ENCODE measurements at places on chromosomes 1 and 21.

- DNase-seq: no peak
These were observed 145.0 kb downstream of the TRABD2B start for GRCh38 chr1:47852006-47852718.

- DNase-seq: peak; percentile 65
These were observed 82.8 kb upstream of the SLC44A3 start for GRCh38 chr1:94737124-94737998.

GRCh38 chr1:85615586-85616363 lies 35.2 kb downstream of the CCN1 start:
- no peak for DNase-seq

- no peak for DNase-seq
These were observed 18.7 kb upstream of the SYT2 start for GRCh38 chr1:202728951-202729350.

- DNase-seq: no peak
These were observed 15.8 kb upstream of the CCDC190 start for GRCh38 chr1:162876751-162877150.

GRCh38 chr1:35369922-35370671 lies 101.6 kb downstream of the ZMYM4 start:
- DNase-seq: no peak

Measured in HT1080 (cell line).